NCI-H2029 treated with DMSO at 0.1 percent for 48 hours (cell line): ENCODE measurements at places on chromosomes 11 and 22.

DNA sequence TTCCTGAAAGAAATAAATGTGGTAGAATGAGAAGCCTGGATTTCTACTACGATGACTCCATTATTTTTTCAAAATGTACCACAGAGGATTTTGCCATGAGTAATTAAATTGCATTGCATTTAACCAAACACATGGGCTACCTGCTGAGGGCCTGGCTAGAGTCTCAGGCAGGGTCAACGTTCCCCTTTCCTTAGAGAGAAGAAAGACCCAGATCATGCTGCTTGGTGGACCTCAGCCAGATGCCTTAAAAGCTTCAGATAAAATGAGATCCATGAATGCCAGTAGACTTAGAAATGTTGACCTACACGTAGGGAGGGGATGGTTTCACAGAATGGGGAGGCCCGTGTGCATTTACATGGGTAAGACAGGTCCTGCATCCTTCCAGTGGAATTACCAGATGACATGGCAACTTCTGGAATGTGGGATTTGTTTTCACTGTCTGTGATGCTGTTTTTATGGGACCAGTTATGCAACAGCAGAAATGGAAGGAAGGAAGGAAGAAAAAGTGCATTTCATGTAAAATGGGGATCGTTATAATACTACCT, 1069.4 kb downstream of the NTM start:
- DNase-seq, result no peak

DNA sequence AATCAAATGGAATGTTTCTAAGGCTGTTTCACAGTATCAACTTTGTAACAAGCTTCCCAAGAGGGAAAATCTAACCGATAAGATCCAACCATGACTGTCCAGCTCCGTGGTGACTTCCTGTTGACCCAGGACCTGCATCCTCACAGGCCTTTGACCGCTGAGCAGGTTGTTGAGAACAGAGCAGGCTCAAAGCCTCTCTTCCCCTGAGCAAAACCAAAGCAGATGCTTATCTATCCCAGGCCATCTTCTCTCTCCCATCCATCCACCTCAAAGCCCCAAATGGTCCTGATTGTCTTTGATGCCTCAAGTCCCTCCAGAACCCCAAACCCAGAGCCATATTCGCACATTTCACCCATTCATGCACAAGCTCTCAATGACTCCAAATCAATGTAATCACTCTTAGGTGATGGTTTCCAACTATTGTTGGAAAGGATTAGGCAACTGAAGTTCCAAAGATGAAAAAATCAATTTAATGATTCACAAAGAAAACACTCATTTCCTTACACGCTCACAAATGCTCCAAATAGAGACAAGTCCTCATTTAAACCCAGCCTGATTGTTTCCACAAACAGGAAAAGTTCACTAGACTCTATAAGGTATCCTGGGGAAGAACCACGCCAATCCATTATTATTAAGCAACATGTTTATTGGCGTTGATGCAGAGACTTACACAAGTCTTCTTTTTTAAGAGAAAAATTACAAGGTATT, 48.7 kb downstream of the C11orf58 start:
- no peak for DNase-seq

DNA sequence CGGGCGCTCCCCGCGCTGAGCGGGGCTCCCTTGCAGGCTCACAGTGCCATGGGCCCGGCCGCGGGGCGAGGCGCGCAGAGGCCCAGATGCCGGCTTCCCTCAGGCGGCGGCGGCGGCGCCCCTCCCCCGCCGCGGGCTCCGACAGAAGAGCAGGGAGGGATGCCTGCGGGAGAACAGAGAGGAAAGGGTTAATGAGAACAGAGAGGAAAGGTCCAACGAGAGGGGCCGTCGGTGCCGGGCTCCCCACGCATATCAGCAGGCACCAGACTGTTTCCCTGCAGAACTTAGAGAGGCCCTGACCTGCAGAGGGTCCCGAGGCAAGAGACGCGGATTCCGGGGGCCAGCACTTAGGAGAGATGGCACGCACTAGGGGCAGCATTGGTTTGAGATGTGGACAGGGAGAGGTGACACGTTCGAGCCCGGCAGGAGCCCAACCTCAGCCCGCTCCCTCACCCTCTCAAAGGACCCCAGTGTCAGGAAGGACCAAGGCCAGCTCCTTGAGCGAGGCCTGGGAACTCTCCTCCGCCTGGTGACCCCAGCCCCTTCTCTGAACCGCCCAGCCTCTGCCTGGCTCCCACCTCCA, 9.1 kb downstream of the NRXN2 start:
- no peak for DNase-seq

DNA sequence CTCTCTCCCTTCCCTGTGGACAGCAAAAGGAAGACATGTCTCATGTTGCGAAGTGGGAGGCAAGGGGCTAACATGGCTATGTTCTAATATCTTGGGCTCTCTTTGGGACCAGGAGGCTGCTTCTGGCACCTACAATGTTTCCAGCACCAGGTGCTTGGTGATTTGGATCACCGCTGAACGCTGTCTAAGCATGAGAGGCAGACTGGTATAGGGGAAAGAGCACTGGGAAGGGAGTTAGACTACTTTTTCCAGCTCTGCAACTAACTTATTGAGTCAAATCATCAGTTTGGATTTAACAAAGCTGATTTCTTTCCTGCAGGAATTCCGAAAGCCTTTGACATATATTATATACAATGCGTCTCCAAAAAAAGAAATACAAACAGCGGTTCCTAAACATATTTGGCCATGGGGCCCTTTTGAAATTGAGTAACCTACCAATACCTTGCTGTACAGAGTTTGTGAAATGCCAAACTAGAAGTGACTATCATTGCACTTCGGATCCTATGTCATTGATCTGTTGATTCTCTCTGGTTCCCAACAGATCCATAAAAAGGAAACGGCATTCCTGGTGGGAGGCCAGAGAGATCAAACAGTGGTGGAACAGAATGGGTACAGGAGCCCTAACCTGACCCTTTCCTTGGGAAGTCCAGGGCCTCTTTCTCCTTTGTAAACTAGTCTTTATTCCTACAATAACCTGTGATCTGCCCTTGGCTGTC, 37.8 kb downstream of the FBXO7 start:
- DNase-seq, result no peak

- no peak for DNase-seq
Observed at GRCh38 chr11:95788921-95789505, 569 bp downstream of the FAM76B start.

DNA sequence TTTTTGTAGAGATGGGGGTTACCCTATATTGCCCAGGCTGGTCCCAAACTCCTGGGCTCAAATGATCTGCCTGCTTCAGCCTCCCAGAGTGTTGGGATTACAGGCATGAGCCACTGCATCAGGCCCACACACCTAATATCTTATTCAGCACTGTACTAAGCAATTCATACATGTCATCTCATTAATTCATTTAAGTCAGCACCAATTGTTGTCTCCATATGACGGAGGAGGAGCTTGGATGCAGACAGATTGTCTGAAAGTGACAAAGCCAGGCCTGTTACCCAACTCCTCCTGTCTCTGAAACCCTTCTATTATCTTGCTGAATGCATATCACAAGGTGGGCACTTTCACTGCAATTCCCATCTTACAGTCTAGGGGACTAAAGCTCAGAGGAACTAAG, 57.5 kb upstream of the ALX4 start:
- no peak for DNase-seq

DNA sequence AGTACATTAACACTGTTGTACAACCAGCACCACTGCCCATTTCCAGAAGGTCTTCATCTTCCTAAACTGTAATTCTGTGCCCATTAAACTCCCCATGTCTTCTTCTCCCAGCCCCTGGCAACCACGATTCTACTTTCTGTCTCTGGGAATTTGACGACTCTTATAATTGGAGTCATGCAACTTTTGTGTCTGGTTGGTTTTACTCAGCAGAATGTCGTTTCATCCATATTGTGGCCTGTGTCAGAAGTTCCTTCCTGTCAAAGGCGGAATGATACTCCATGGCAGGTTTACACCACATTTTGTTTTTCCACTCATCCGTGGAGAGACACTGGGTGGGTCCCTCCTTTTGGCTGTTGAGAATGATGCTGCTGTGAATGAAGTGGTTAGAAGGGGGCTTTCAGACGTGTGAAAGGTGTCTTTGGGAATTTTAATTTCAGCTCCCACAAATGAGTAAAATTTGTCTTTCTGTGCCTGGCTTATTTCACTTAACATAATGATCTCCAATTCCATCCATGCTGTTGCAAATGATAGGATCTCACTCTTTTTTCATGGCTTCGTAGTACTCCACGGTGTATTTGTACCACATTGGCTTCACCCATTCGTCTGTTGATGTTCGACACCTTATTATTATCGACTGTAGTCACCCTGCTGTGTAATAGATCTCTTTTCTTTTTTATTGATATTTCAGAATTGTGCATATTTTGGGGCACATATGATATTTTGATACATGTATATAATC, 86.1 kb upstream of the SEPTIN5 start:
- DNase-seq, result no peak

DNA sequence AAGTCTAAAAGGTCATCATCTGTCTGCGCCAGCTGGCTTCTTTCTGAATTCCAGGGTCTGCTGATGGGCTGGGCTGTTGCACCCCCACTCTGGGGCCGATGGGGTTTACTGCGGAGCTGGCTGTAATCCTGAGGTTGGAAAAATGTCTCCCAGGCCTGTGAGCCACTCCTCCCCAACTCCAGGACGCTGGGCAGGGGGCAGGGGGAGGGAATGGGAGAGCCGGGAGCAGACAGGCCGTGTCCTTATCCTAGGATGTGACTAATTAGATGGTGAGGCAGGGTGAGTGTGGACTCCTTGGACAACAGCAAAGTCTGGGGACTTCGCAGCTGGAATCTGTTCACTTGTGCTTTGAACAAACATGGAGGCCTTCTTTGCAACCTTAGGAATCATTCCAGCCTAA, 48.7 kb downstream of the LRRC32 start:
- DNase-seq, result no peak

DNA sequence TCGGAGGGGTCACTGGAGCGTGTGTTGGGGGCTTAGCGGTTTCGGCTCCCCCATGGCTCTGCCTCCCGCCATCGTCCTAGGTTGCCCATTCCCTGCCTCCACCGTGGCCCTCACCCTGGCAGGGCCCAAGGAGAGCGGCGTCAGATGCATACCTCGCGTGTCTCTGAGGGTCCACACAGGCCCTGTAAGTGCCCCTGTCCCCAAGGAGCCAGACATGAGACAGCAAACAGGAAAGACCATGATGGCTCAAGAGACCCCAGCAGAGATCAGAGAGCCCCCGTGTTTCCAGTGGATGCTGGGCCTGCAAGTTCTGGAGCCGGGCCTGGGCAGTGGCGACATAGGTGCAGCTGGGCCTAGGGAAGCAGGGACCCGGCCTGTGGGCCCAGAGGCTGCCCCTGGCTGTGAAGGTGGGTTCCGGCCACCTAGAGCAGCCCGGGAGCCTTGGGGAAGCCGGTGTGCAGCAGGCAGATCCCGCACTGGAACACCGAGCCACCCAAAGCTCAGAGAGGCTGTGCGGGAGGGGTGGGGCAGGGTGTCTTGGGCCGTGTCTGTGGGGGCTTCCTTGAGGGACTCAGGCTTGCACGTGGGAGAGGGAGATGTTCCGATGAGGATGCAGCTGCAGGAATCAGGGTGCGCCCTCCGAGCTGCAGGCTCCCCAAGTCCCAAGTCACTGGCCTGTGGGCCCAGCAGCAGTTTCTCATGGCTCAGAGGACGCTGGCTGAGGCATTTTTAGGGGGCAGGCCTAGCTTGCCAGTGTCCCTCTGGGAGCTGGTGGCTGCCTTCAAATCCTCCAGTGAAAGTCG, 126.4 kb downstream of the KCNQ1OT1 start:
- no peak for DNase-seq

GRCh38 chr11:490186-490929, 16.7 kb downstream of the RNH1 start:
- DNase-seq, result no peak

GRCh38 chr11:128632141-128632791, 44.9 kb upstream of the ETS1 start:
- DNase-seq, result no peak

DNA sequence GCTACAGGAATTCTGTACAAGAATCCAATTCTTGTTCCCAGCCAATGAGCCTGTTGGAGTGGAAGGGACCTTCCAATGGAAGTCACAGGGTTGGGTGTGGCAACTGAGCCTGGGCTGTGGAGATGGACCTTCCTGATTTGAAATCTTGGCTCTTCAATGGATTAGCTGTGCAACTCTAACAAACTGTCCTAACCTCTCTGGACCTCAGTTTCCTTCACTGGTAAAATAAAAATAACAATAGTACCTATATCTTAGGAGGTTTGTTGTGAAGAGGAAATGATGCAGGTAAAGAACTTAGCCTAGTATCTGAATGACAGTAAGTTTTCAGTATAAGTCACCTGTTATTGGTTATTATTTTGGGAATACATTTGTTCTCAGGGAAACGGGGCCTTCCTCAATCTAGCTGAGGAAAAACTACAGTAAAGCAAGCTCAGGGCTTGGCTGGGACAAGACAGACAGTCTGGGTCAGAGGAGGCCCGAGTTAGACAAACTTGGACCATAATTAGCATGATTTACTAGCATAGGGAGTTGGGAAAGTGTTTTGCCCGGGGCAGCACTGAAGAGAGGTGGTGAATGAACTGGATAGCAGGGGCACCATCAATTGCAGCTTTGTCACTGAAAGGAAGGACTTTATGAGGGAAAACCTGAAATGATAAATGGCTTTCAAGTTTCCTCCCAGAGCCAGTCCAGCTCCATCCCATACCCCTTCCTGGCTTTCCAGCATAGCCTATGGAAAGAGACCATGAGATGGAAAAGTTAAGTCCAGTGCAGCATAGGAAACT, 13.7 kb downstream of the ELF5 start:
- no peak for DNase-seq

DNA sequence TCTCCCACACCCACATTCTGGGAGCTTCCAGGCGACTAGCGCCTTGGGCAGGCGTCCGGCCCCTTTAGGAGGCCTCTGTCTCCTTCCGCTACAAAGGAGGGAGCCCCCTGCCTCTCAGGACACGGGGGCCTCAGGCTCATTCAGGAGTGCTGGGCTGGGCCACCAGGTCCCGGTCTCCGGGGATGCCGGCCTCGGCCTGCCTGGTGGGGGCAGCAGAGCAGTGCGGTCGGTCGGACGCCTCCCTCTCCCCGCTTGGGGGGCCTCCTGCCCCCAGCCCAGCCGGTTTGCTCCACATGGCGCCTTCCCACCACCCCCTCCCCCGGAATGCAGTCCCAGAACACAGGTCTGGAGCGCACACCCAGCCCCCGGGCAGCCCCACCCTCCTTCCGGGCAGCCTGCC, 21.9 kb downstream of the MRPL23 start:
- DNase-seq, result no peak

GRCh38 chr11:45151362-45151982, 5.0 kb downstream of the PRDM11 start:
- DNase-seq, result no peak

- DNase-seq, result no peak
Observed at GRCh38 chr11:70501051-70501901, 102.9 kb downstream of the CTTN start.
